ENCODE measurements at places on chromosomes 2 and 18. TPM values are rescaled to one million over a fixed set of nuclear protein-coding genes. Genes with fewer than 3 reads are reported as not detected.

DNA sequence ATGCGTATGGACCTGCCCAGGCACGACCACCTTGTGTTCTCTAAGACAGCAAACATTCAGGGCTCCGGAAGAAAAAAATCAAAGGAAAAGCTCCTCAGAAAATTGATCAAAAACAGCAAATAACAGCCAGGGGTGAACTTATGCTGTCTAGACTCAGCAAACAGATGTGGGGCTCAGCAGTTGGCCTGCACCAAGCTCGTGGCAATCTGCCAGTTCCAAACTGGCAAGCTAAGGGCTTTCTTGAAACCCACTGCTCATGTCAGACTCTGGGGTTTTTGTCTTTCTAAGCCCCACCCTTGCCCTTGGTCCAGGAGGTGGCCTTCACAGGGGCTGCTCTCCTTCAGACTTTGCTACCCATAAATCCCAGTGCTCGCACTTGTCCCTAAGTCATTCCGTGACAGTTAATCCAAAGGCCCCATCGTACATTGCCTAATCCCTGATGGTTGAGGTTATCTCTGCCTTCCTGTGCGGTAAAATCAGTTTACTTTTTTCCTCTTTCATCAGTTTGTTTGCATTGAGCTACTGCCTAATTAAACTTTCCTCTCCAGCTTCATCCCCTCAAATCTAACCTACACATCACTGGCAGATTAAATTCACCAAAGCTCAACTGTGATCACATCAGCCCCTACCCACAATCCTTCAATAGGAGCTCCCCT, 408.0 kb downstream of the LRATD1 start:
- no peak for DNase-seq

Gene SPP2
- total RNA-seq = not detected

Gene CCDC68
- total RNA-seq = not detected

GRCh38 chr2:39490586-39490985, 53.5 kb upstream of the MAP4K3 start:
- no peak for DNase-seq

Gene C1GALT1C1L
- 0.12 TPM for total RNA-seq

Gene CEP68
- 33.3 TPM for total RNA-seq

GRCh38 chr2:160051371-160051800, 11.0 kb downstream of the PLA2R1 start:
- no peak for DNase-seq

DNA sequence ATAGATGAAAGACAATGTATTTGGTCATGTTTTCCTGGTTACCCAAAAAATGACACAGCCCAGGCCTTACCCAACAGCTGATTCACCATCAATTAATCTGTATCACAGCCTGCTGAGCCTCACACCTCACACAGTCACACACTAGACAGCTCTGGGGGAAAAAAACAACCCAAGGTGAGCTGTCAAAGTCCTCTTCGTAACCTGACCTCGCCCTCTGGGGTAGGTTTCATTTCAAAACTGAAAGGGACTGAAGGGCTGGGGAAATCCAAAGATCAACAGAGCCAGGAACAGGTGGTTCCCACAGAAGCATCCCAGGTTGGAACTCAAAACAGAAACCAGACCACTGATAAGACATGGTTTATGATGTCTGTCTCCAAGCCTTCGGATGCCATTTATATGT, 18.2 kb upstream of the PCBP1 start:
- no peak for DNase-seq

- no peak for DNase-seq
These were observed 491.9 kb upstream of the CHAC2 start for GRCh38 chr2:53275743-53276142.

Gene SOCS6
- total RNA-seq = 30.3 TPM

Gene APOB
- total RNA-seq = 0.34 TPM

- no peak for DNase-seq
These were observed 63.7 kb downstream of the SLC8A1 start for GRCh38 chr2:40388161-40388560.

DNA sequence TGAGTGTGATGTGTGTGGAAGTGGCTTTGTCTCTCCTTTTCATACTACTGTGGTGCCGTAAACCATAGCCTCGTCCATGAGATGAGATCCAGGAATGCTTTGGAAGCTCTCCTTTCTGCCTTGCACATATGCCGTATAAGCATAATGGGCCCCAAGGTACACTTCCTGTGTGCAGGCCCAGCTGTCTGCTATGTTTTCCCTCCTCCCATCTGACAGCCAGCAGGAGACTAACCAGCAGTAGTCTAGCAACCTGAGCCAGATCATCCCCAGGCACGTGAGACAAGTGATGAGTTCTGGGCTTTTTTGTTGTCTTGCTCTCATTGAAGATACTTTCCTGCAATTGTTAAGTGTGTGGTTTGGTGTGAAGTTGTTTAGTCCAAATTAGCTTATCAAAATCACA, 555.5 kb upstream of the LRRTM4 start:
- DNase-seq = no peak

- no peak for DNase-seq
These were observed 332.5 kb upstream of the TNP1 start for GRCh38 chr2:217192366-217192765.

DNA sequence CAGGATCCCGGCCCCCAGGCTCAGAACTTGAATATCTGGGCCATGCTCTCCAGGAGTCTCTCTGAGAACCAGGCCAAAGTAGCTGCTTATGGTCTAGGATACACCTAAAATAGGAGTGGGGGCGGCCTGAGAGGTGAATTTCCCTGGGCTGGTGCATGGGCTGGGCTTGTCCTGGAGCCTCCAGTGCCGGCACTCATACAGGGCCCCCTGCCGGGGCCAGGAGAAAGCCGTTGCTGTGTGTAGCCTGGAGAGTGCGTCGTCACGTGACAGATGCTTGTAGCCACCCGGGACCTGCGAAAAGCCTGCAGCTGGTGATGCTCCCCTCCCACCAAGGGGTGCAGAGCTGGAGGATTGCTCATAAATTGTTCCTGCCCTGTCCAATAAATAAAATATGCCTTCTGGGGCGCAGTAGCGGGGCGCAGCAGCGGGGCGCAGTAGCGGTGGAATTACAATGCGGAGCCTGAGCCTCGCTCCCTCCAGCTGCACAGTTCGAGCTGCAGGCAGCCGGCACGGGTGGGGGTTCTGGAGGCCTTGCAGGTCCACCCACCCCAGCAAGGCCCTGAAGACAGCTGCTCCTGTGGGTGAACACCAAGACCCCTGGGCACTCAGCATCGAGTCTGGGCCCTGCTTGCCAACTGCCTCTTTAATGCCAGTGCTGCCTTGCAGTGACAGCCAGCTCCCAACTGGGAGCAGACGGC, 289.9 kb downstream of the NDUFA10 start:
- DNase-seq = peak; percentile 78

DNA sequence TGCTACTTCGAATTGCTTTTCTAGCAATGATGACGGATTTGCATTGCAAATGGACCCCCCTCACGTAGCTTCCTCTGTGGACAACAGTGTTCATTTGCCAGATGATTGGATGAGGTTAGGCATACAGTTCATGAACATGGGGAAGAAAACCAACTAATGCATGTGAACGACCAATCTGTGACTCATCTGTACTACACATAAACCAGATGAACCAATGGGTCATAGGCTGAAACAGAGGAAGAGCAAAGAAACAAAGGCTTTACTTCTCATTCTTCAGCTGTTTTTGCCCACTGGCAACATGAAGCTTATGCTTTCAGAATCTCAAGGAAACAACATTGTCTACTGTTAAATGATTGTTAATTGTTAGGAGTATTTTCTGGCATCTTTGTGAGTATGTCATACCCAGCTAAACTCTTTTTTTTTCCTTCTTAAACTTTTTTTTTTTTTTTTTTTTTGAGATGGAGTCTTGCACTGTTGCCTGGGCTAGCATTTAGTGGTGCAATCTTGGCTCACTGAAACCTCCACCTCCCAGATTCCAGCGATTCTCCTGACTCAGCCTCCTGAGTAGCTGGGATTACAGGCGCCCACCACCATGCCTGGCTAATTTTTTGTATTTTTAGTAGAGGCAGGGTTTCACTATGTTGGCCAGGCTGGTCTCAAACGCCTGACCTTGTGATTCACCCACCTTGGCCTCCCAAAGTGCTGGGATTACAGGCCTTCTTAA, 35.5 kb downstream of the EFEMP1 start:
- no peak for DNase-seq

Gene NCK2
- total RNA-seq = 32.8 TPM

Gene SMARCAL1
- total RNA-seq = 30.3 TPM

GRCh38 chr2:122908159-122908558, 1116.9 kb upstream of the CNTNAP5 start:
- DNase-seq = no peak

DNA sequence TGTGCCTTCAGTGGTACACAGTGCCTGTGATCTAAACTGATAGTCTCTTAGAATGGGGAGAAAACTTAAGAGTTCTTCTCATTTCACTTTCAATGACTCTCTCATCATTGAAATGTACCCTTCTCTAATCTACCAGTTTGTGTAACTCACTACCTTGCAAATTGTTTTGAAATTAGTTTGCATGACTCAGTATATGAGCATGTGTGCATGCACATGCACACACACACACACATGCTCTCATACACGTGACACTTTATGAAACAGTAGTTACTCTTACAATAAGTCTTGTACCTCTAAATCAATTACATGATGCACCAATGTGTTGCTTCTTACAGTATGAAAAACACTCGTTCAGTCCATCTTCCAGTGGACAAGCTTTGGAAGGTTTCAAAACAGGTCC, 10.6 kb downstream of the LYPD6B start:
- no peak for DNase-seq

DNA sequence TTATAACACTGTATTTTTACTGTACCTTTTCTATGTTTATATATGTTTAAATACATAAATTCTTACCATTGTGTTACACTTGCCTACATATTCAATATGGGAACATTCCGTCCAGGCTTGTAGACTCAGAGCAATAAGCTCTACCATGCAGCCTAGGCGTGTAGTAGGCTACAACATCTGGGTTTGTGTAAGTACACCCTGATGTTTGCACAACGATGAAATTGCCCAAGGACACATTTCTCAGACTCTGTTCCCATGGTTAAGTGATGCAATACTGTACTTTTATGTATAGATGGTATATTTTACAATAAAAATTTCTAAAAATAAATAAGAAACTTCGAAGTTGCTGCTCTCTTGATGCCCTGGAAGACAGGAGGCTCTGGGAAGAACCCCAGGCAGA, 38.4 kb downstream of the YPEL5 start:
- DNase-seq = no peak

Gene WDPCP
- 10.9 TPM for total RNA-seq

Gene ASXL3
- total RNA-seq = 2.7 TPM

Gene SPATA3
- total RNA-seq = not detected

DNA sequence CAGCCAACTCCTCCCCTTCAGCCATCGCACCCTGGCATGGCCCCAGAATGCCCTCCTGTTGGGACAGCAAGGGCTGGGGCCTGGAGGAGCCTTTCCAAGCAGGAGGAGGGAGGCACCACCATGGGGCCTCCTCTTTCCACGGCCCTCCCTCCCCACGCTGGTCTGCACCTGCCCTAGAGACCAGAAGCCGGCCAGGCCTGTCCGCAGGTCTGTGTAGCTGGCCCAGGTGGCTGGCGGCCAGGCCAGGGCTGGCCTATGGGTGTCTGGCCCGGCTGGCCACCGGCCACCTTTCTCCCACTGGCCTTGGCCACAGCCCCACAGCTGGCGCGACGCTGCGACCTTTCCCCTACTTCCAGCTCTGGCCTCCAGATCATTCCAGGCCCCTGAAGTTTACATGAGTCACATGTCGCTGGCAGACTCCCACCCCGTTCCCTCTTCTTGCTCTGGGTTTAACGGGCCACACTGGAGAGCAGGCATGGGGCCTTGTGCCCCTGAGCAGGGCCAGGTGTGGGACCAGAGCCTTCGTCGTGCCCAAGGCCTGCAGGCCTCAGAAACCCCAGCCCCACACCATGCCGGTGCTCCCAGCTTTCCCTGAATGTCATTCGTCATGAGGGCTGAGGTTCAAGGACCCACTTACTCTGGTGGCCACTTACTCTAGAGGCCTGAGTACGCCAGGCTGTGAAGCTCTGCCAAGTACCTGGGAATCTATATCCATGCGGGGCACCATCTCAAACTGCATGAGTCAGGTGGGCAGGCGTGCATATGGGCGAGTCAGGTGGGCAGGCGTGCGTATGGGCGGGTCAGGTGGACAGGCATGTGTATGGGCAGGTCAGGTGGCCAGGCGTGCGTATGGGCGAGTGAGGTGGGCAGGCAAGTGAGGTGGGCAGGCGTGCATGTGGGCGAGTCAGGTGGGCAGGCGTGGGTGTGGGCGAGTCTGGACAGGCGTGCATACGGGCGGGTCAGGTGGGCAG, 33.3 kb upstream of the KLF11 start:
- DNase-seq = no peak

Gene KCNG2
- total RNA-seq = 0.99 TPM

- no peak for DNase-seq
These were observed 60.7 kb downstream of the TET3 start for GRCh38 chr2:74045454-74045853.

Gene RMDN2
- 10.3 TPM for total RNA-seq

Gene TCF23
- 0.03 TPM for total RNA-seq

DNA sequence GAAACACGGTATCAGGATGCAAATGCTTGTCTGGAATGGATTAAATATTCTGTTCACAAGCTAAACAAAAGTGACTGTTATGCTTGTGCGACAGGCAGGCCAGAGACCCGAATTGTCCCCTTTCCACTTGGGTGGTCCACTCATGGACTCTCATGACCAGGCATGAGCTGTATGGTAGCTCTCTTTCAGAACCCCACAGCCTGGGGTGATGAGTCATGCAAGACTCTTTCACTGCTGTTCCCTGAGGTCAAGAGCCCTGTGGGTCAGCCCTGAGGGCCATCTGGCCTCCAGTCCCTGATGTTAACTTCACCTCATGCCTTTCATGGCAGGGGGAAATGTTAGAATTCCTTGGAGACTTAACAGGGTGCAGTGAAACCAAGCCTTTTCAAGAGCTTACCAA, 13.7 kb upstream of the SAP130 start:
- DNase-seq = peak; percentile 24

Gene ANKRD30B
- not detected for total RNA-seq

- peak; percentile 48 for DNase-seq
These were observed 78.0 kb downstream of the CRIM1 start for GRCh38 chr2:36433311-36434217.

Gene COL3A1
- 0.22 TPM for total RNA-seq

DNA sequence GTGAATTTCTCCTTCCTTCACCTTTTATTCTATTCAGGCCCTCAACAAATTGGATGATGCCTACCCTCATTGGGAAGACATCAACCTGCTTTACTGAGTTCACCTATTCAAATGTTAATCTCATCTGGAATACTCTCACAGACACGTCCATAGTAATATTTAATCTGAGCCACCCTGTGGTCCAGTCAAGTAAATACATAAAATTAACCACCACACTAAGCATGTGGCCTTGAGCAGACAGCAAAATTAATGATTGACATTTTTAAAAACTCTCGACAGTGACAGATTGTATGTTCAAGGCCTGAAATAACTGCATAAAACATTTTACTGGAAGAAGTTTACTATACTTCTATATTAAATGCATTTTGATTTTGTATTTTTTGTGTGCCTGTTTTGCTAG, 540.6 kb upstream of the GCFC2 start:
- DNase-seq = no peak

- DNase-seq = no peak
These were observed 824 bp downstream of the CD302 start for GRCh38 chr2:159797225-159797542.

GRCh38 chr2:201860636-201861066, 54.3 kb downstream of the CDK15 start:
- DNase-seq = peak; percentile 86
